ENCODE measurements at places on chromosomes 2 and 18.

DNA sequence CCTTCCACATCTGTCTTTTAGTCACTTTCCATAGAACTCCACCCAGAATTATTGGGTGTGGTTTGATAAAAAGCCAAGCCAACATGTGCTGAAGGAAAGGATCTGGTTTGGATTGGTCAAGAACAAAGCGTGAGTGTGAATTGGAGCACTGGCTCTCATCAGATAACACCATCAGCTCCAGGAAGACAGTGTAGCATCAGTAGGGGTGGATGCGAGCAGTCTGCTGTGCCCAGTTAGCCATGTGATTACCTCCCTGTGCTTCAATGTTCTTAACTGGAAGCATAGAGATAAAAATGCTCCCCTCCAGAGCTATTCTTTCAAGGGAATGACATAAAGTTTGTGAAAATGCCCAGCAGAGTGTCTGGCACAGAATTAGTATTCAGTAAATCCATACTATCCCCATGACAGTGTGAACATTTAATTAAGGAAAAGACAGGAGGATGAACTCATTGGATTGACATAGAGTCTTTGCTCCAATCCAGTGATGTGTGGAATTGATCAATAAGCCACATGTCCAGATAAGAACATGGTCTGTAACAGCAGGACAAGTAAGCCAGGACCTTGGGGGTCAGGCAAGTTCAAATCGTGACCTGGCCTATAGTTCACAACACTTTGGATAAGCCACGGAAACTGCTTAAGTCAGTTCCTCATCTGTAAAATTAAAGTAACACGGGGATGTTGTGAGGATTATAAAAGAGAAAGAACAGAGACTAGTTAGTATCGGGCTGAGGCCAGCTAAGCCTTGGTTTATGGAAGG, 68.0 kb downstream of the FAM124B start:
- no peak for DNase-seq

DNA sequence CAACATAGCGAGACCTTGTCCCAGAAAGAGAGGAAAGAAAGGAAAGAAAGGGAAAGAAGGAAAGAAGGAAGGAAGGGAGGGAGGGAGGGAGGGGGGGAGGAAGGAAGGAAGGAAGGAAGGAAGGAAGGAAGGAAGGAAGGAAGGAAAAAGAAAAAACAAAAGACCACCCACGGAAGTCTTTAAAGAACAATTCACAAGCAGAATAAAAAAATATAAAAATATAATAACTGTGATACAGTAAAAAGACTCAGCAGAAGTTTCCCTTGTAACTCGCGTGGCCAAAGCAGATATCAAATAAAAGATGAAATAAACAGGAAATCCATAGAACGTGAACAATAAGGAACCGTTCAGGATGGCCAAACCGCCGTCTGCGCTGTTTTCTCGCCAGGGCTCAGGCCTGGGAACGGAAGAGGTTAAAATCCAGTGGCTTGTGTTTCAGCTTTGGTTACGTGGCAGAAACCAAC, 1.2 kb upstream of the SLC1A4 start:
- no peak for DNase-seq

DNA sequence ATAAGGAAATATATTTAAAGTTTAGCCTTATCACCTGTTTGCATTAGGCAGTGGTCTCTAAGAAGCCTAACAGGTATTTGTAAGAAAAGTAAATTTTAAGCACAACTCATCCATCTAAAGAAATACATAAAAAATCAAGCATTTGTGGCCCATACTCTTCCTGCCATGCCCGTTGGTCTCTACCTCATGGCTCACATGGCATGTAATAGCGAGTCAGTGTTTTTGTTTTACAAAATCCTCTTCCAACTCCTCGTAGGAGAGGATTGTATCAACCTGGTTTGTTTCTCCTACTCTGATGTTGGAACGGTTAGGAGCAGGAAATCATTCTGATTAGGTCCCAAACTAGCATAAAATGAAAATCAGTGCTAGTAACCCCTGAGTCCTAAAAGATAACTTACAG, 91.8 kb downstream of the FMNL2 start:
- no peak for DNase-seq

GRCh38 chr2:54387059-54387991, 68.8 kb upstream of the SPTBN1 start:
- no peak for DNase-seq

DNA sequence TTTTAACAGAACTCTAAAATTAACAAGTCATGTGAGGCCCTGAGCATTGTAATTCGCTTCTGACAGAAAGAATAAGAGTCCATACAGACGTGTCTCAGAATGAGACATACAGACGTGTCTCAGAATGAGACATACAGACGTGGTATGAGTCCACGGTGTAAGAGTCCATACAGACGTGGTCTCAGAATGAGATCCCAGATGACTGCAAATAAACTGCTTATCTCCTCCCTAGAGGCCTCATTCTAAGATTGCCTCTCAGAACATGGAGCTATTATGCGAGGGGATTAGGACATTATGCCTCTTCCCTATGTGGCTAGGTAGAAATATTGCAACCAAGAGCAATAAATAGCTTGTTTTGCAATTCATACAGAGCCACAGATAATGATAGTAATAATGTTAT, 63.9 kb downstream of the NEB start:
- DNase-seq: no peak

- peak; percentile 65 for DNase-seq
Measured at GRCh38 chr18:12657684-12658425, at the start of gene SPIRE1. TSS of gene SPIRE1 (minus strand) at chr18:12658107. CDS start at chr18:12657866, 241 bp downstream.

DNA sequence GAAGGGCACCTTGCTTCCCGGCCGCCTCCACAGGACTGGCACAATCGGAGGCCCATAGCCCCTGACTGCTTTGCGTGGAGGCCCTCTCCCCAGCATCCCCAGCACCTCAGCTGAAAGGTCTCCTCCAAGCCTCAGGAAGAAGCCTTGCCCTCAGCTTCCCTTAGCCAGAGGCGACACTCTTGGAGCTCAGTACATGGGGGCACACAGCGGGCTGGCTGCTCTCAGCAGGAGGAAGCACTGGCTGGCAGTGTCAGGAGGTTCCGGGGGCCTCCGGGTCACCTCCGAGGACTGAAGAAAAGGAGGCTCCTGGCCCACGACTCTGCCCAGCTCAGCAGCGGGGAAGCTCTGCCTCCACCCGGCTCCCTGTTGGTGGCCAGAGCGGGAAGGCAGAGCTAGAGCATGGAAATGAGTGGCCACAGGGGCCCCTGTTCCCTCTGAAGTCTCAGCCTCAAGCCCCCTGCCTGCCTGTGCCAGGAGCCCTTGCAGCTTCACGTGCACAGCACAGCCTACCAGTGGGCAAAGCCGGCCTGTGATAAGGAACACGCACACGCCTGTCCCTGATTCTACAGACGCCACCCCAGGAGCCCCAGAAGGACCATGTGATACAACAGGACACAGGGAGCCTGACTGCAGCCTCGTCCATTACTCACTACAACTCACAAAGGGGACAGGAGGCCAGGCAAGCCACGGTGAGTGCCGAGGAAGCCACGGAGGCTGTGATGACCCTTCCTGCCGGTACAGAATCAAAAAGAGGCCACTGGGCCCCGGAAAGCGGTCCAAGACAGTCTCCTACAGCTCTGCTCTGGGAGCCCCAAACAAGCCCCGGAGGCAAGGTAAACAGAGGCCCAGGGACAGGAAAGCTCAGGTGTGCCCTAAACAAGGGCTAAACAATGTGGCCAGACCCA, 15.5 kb downstream of the HDAC4 start:
- DNase-seq: no peak

DNA sequence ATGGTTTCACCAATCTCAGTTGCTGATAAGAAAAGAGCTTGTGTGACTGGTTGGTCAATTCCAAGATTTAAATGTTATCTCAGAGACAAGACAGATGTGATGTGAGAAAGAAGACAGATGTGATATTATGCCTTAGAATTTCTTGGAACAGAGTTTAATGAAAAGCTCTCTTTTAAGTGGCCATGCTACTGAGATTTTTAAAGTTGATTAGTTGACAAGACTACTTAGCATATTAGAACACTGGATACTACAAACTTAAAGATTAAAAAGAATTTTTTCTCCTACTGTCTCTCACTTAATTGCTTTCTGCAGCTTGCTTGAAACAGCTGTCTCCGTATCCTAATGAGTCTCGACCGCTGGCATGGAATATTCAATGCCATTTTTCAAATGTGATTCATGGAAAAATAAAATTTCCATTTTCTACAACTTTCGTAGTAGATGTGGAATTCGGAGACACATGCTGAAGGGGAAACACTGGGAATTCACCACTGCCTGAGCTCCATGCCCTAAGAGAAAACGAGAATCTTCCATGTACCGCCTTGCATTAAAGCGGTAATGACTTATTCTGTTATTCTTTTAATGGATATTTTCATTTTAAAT, 634.2 kb upstream of the SETBP1 start:
- no peak for DNase-seq

- DNase-seq: no peak
Measured at GRCh38 chr2:85324639-85325465, 2.9 kb downstream of the TGOLN2 start.

DNA sequence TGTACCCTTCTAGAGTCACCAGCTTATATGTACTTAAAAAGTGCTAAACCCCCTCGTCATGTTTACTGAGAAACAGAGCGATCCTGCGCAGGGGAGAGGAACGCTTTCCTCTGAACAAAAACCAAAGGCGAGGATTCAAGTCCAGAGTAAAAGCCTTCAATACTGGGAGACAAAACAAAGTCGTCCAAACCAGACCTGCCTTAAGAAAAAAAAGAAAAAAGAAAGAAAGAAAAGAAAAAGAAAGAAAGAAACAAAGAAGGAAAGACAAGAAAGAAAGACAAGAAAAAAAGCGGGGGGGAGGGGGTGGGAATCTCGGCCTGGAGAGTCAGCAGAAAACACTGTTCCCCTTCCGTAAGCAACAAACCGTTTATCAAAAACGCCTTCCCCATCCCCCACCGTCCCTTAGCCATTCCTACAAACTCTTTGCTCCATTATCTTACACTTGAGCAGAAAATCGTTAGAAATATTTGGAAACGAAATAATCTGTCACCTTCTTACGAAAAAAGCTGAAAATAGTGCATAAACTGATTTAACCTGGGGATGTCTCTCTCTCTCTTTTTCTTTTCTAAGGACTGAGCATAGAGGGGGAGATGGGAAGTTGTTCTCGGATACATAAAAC, 3.3 kb downstream of the PTGR3 start:
- DNase-seq: no peak

DNA sequence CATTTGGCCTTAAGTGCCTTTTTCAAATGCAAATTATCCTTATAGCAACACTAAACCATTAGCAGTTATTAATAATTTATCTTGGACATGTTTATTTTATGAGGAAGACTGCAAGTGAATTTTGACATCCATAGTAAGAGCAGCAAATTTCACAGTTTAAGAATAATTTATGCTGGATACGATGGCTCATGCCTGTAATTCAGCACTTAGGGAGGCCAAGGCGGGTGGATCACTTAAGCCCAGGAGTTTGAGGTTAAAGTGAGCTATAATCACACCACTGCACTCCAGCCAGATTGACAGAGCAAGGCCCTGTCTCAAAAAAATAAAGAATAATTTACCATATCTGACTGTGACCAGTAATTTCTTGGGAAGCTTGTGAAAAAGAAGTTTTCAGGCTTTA, 286.2 kb downstream of the TMX3 start:
- no peak for DNase-seq

DNA sequence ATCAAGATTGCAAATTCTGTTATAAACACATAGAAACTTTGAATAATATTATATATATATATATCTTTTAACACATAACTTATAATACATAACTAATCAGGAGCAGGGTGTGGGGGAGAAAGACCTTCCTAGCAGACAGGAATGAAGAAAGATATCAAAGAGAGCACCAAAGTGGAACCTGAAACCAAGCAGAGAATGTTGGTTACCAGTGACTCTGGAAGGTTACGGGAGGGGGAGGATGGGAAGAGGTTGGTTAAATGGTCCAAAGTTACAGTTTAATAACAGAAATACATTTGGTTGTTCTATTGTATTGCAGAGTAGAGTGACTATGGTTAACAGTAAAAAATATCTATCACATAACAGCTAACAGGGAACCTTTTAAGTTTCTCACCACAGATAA, 366.7 kb downstream of the LRRTM4 start:
- no peak for DNase-seq

DNA sequence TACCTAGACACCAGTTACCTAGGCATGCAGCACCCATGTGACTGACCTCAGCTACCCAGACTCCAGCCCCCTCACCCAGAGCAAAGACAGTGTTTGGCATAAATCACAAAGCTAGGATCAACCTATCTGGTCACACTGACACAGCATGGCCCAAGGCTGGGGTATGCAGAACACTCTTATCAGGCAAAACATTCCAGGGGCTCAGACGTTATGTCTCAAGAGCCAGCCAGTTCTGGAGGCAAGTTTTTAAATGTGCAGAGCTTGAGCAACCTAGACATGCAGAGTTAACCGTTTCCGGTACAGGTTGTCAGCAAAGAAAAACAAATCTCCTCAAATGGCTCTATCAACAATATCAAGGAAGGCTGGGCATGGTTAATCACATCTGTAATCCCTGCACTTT, 92.8 kb downstream of the AP1S3 start:
- no peak for DNase-seq

DNA sequence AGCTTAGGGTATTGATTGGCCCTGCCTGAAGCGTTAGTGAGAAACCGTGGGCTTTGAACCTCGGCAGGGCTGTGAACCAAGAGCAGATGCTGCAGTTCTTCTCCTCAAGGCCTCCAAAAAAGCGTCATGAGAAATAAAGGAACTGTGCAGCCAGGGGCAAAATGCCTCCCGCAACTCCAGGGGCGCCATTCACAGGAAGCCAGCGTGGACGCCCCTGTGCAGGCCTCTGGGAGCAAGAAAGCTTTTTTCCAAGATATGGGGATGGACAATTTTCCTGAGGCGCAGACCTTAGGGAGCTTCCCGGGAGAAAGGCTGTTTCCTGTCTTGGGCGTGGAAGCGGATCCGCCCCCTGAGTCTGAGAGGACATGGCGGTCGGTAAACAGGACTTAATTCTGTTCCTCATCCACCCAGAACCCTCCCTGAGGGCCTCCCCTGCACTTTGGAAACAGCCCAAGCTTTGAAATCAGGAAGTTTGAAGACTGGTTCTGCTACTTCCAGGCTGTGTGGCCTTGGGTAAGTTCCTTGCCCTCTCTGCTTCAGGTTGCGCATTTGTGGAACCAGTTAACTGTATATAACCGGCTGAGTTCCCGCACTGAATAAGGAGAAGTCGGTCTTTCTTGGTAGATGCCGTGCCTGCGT, 29.6 kb upstream of the CABLES1 start:
- no peak for DNase-seq

DNA sequence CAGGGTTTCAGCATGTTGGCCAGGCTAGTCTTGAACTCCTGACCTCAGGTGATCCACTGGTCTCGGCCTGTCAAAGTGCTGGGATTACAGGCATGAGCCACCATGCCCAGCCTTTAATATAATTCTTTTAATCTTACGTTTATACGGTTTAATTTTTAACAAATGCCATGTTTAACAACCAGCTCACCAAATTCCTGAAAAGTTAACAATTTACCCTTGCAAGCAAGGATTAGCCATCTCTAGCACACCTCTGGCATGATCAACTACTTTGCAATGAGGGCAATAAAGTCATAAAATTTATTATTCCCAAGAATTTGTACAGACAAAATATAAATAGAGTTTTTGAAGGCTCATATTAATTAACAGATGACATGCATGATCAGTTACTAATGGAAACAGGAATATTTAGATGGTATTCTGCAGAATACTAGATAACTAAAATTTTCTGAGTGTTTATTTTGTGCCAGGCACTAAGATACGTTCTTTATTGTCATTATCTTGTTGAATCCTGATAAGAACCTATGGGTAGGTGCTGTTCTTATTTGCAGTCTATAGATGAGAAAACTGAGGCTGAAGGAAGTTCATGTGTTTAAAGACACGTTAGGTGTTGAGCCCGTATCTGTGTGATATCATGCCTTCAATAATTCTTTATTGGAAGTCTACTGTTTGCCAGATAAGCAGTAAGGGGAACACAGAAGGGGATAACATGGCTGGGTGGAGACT, 190.1 kb downstream of the CDCA7 start:
- DNase-seq: no peak
